ENCODE measurements at places on chromosomes 7 and 10. TPM values are rescaled to one million over a fixed set of nuclear protein-coding genes. Genes with fewer than 3 reads are reported as not detected.

Gene TSPAN15
- 0.39 TPM for polyA plus RNA-seq

GRCh38 chr10:77228559-77228958 is 409.0 kb downstream of the KCNMA1 start:
- peaks cover 5% of the 10 kb centered on the region for H3K27me3 ChIP-seq
- H3K36me3 ChIP-seq = no peaks in the 10 kb centered on the region
- H3K27ac ChIP-seq = no peak overlapping the region
- DNase-seq = no peak
- H3K4me3 ChIP-seq = no peak overlapping the region

GRCh38 chr7:155731380-155731779 is 80.9 kb downstream of the SHH start:
- no peak overlapping the region for H3K4me3 ChIP-seq
- H3K27me3 ChIP-seq = peaks cover 2% of the 10 kb centered on the region

DNA sequence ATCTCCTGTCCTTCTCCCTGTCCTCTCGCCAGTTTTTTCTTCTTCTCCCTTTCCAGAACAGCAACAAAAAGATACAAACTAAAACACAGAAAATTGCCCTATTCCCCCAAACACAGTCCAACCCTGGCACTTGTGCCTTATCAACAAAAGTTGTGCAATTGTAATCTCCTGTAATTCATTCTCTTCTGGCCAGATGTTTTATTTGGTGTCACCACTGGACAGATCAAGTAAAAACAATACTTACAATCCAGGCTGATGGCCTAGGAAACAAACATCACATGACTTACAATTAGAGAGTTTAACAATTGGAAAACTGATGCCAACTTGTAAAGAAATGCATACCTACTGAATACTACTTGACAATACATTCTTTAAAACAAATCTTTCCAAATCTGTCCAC is 231.6 kb downstream of the ETV1 start:
- H3K27ac ChIP-seq = no peak overlapping the region
- no peaks in the 10 kb centered on the region for H3K36me3 ChIP-seq
- H3K4me1 ChIP-seq = no peaks in the 10 kb centered on the region
- no peak overlapping the region for H3K4me3 ChIP-seq
- no peak for DNase-seq

Data from immature natural killer cell (primary cell).